SK-N-SH treated with all-trans-retinoic acid at 6 μM for 48 hours (cell line): ENCODE measurements at places on chromosomes 3 and 15.

DNA sequence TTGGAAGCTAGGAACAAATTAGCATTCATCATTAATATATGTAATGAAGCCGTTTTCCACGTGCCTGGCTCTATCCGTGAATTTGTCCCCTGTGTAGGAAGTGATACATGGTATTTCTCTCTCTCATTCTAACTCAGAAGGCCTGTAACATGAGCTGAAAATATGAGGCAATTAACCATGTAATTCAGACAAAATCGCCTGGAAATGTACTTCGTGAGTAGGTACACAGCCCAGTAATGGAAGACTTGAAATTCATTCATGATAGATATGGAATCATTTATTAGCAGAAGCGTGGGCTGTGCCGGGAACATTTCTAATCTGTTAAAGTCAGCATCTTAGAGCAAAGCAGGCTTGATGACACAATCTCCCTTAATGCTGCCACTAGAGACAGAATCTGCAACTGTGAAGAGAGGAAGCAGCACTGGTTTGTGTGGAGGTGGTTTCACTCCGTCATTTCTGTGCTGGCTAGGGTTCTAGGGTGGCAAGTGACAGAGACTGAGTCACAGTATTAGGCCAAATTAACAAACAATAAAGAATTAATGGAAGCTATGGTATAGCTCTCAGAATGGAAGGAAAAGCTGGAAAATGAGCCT is 225.0 kb upstream of the PROK2 start:
- ATAC-seq = no peak

GRCh38 chr15:40348474-40348870 is 2.4 kb upstream of the PHGR1 start:
- ATAC-seq = no peak

GRCh38 chr3:173819368-173819767 is 421.8 kb downstream of the NLGN1 start:
- ATAC-seq = no peak

GRCh38 chr3:182692021-182692420 is 101.3 kb upstream of the ATP11B start:
- ATAC-seq = no peak

DNA sequence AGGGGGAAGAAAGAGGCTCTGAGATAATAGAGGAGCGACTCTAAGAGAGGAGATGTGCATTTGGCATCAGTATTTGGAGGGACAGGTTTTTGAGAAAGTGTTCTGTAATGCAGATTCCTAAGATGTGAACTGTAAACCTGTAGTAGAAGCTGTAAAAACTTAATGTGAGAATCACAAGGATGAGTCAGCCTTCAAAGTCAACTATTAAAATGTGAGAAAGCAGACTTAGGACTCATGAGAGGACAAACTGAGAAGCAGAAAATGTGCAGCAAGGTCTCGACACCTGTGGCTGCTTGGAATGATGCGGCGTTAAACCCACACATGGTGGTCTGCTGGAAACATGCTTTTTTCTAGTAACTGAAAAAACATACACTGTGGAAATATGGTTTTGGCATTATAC is 36.0 kb downstream of the USP13 start:
- ATAC-seq = peak; percentile 55; the same call in 2 of the 3 replicates

DNA sequence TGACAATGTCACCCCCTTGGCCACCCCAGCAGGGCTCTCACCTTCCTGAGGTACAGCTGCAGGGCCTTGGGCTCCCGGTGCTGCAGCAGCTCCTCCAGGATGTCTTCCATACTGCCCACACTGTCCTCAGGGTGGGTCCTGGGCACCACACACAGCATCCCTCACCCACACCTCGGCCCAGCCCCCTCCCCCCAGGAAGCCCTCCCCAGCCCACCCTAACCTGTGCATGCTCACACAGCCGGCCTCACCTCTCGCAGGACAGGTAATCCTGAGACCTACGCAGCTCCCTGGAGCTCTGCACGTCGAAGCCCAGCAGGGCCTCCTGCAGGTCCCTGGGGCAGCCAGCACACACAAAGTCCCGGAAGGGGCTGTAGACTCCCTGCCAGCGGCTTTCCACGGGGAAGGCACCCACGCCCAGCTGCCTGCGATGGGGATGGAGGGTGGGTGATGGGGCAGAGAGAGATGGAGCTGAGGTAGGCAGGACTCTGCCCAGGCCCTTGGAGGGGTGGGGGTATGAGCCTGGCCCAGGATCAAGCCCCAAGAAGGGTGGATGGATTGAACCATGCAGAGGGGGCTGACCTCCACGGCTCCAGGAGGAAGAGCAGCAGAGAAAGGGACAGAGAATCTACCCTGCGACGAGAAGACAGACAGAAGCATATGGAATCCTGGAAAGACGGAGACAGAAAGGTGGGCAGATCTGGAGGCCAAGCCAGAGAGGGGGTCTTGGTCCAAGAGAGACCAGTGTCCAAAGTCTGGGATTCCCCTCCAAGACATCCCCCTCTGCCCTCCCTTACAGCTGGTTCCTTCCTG is 16.7 kb downstream of the ALS2CL start:
- no peak for ATAC-seq

DNA sequence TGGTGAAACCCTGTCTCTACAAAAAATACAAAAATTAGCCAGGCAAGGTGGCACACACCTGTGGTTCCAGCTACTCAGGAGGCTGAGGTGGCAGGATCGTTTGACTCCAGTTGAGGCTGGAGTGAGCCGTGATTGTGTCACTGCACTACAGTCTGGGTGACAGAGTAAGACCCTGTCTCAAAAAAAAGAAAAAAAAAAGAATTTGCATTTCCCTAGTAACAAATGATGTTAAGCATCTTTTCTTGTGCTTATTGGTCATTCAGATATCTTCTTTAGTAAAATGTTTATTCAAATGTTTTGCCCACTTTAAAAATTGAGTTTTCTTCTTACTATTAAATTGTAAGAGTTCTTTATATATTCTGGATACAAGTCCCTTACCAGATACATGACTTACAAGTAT is 48.7 kb downstream of the NFKBIZ start:
- ATAC-seq = no peak

GRCh38 chr3:58351920-58352319 is 19.2 kb downstream of the PXK start:
- no peak for ATAC-seq
